Sciatic nerve (tissue), 2 donors: ENCODE measurements at places on chromosomes 3 and 15.

- no peak for DNase-seq
These were observed 4.8 kb upstream of the CCDC174 start for GRCh38 chr3:14646589-14647413.

DNA sequence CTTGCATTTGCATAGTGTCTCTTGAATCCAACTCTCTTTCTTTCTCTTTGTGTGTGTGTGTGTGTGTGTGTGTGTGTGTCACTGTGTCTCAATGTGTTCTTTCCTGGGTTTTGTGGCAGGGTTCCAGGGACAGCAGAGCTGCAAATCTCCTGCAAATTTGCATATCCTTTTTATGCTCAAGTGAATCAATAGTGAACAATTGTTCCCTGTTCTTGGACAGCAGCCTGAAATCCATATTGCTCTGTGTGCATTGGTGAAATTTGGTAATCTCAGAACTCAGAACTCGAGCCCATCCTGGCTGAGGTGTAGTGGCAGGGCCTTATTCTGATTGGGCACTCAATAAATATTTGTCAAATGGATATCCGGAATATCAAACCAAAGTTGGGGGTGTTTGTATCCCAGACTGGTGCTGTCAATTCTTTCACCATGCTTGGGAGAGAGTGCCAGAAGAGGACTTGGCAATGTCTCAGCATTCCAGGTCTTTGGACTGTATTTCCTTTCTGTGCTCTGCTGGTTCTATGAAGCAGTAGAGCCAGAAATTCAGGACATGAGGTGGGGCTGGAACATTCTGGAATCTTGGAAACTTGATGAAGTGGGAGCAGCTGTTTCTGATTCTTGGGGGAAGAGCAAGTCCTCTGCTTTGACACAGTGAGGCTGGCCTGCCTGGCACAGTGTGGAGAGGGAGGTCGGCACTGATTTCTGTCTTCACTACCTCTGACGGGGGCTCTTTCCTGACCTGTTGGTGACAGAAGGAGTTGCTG lies 380.6 kb upstream of the C2CD4B start:
- no peak for DNase-seq

- DNase-seq = no peak
These were observed 12.5 kb downstream of the RAB27A start for GRCh38 chr15:55277116-55277564.

- no peak for DNase-seq
These were observed 276.3 kb downstream of the ERC2 start for GRCh38 chr3:56192001-56192400.

DNA sequence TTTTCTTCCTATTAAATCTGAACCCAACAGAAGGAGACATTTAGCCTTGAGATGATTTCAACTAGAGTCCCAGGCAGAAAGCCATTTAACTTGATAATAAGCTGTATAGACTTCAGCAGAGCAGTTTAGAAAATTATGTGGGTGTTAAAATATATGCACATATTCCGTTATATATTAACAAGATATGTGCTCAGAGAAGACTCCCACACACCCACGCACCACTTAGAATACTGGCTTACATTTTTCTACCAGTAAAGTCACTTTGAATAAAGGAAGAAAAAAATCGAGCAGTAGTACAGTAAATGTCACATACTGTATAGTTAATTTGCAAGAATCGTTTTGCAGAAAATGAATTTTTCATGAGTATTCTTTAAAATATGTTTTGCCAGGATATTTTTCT lies 599.3 kb downstream of the FGF12 start:
- DNase-seq = no peak

DNA sequence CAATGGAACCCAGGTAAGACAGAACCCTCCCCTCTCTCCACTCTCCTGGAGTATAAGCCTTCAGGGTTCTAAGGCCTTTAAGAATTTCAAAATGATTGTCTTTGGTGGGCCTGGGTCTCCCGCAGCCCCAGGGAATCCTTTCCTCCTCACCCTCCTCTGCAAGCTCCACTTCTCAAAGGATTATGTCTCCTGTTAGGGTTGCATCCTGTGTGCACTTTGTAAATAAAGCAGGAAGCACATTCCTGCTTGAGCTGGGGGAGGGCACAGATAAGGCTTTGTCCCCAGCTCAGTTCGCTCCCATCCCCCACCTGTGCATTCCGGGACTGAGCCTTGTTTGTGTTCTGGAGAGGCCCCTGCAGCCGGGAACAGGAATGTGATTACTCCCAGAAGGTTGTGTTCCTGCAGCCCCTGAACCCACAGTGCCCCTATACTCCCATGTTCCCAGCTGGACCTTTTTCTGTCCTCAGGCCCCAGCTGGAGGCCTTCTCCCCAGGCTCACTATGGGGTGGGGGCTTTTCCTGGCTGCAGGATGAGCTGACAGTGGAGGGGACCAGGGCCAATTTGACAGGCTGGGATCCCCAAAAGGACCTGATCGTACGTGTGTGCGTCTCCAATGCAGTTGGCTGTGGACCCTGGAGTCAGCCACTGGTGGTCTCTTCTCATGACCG lies 9.5 kb downstream of the TYRO3 start:
- DNase-seq = peak; percentile 70

GRCh38 chr3:172929451-172929850 lies 178.9 kb downstream of the ECT2 start:
- no peak for DNase-seq

GRCh38 chr3:182911782-182912111 lies 68.6 kb downstream of the DCUN1D1 start:
- DNase-seq = no peak

GRCh38 chr3:158659454-158660237 lies 12.8 kb downstream of the LXN start:
- no peak for DNase-seq

DNA sequence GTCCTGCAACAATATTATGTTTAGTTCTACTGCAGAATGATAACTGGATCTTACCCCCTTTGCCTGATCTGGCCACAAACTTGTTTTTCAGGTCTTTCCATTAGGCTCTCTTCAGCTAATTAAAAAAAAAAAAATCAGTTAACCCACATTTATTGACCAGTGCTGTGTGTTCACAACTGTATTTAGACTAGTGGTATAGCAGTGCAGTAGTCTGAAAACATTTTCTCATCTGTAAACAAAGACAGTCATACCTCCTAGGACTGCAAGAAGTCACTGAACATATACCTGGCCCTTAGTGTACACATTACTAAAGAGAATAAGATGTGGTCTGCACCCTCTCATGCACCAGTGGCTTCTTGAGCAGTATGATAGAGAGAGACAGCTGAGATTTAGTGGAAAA lies 22.5 kb downstream of the LPP start:
- no peak for DNase-seq
